ENCODE measurements at places on chromosomes 3 and 15.

GRCh38 chr3:12472000-12472610, 12.2 kb upstream of the TSEN2 start:
- no peaks in the 10 kb centered on the region for H3K36me3 ChIP-seq
- H3K27me3 ChIP-seq: peaks cover 4% of the 10 kb centered on the region

- H3K4me3 ChIP-seq: no peak overlapping the region
- no peaks in the 10 kb centered on the region for H3K36me3 ChIP-seq
- no peak overlapping the region for H3K27ac ChIP-seq
Observed at GRCh38 chr3:162998205-162998604, 1501.6 kb downstream of the OTOL1 start.

DNA sequence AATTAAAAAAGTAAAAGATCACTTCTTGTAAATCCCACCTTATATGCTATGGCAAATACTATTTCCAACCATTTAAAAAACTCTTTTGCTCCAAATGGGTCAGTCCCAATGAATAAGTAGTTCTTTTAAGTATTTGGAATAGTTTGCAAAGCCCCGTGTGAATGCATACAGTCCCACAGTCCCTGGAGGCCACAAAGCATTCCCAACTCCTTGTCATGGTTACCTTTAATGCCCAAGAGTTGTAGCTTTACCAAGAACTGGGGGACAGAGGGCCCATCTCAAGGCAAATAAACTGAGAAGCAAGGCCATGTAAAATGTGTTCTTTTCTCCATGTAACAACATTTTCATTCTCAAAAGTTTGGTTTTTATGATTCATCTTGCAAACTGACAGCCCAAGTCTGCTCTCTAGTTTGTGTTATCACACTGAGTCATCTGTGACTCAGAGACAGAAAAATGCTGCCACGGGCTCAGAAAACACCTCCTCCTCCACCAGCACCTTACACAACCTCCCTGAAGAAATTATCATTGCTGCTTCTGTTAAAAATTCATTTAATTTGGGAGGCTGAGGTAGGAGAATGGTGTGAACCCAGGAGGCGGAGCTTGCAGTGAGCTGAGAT, 336.2 kb downstream of the ERC2 start:
- H3K27ac ChIP-seq: peak overlapping the region; percentile 29
- peaks cover 42% of the 10 kb centered on the region for H3K4me1 ChIP-seq
- peaks cover under 1% of the 10 kb centered on the region for H3K36me3 ChIP-seq
- H3K4me3 ChIP-seq: no peak overlapping the region

- H3K27me3 ChIP-seq: no peaks in the 10 kb centered on the region
- no peak overlapping the region for H3K4me3 ChIP-seq
- peaks cover 6% of the 10 kb centered on the region for H3K4me1 ChIP-seq
- DNase-seq: no peak
- H3K36me3 ChIP-seq: no peaks in the 10 kb centered on the region
Observed at GRCh38 chr3:19264424-19264823, 116.1 kb downstream of the KCNH8 start.

GRCh38 chr3:15451216-15452113, 24.1 kb downstream of the EAF1 start:
- no peak for DNase-seq
- no peak overlapping the region for H3K27ac ChIP-seq
- no peaks in the 10 kb centered on the region for H3K27me3 ChIP-seq
- H3K4me1 ChIP-seq: no peaks in the 10 kb centered on the region

- H3K27ac ChIP-seq: no peak overlapping the region
- no peaks in the 10 kb centered on the region for H3K36me3 ChIP-seq
- no peak overlapping the region for H3K4me3 ChIP-seq
- peaks cover 3% of the 10 kb centered on the region for H3K27me3 ChIP-seq
Observed at GRCh38 chr3:66938338-66938963, 59.7 kb upstream of the KBTBD8 start.

GRCh38 chr15:39747326-39747725, 35.3 kb downstream of the FSIP1 start:
- no peaks in the 10 kb centered on the region for H3K36me3 ChIP-seq
- H3K27me3 ChIP-seq: no peaks in the 10 kb centered on the region
- DNase-seq: no peak
- no peak overlapping the region for H3K27ac ChIP-seq
- no peak overlapping the region for H3K4me3 ChIP-seq
- H3K4me1 ChIP-seq: no peaks in the 10 kb centered on the region

GRCh38 chr3:23837286-23837685, 31.5 kb downstream of the UBE2E1 start:
- no peak overlapping the region for H3K4me3 ChIP-seq
- DNase-seq: no peak
- H3K36me3 ChIP-seq: no peaks in the 10 kb centered on the region

DNA sequence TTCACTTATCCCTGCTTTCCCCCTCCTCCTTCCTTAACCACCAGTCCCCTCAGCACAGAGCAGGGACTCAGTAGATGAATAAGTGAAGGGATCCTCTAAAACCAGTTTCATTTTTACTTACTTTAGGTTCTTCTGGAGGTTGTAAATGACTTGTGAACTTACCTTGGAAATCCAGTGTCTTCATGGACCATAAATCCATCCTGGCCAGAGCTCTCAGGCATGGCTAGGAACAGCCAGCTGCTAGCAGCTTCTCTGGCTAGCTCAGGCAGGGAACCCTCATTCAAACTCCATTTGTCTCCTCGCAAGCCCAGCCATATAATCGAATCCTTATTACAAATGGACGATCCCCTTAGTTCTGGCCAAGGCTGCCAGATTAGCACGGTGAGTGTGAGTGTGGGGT, 78.5 kb downstream of the LRTM1 start:
- no peaks in the 10 kb centered on the region for H3K36me3 ChIP-seq
- H3K27ac ChIP-seq: no peak overlapping the region
- H3K27me3 ChIP-seq: peaks cover 26% of the 10 kb centered on the region

DNA sequence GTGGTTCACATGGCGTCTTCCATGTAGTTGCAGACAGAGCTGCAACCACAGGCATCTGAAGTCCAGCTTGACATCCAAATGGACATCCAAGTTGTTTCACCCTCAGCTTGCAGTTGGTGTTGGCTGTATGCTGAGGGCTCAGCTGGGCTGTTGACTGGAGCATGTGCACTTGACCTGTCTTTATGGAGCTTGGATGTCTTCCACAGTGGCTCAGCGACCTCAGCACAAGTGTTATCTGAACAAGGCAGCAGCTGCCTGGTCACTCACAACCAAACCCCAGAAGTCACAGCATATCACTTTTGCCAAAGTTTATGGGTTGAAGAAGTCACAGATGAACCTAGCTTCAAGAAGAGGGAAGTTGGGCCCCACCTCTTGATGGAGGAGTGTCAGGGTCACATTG, 92.9 kb downstream of the TPRA1 start:
- H3K27me3 ChIP-seq: peaks cover 3% of the 10 kb centered on the region
- no peaks in the 10 kb centered on the region for H3K36me3 ChIP-seq
- no peak for DNase-seq
- H3K27ac ChIP-seq: no peak overlapping the region
- no peak overlapping the region for H3K4me3 ChIP-seq
- H3K4me1 ChIP-seq: no peaks in the 10 kb centered on the region

- no peak overlapping the region for H3K27ac ChIP-seq
- no peaks in the 10 kb centered on the region for H3K27me3 ChIP-seq
Observed at GRCh38 chr3:15263120-15263519, 57.1 kb downstream of the CAPN7 start.

DNA sequence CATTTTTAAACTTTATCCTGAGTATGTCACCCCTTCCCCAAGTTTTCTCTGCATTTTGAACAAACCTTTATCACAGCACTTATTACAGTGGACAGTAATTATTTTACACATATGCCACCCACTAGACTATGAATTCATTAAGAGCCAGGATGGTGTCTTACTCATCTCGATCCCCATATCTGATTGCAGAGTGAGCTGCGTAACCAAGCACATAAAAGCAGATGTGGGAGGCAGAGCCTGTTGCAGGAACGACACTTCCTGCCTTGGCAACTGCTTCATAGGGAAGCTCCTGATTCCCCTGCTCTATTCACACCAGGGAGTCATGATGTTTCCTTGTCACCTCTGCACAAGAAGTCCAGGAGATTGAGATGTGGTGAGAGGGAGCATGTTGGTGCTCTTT, 91.1 kb downstream of the MINAR1 start:
- H3K36me3 ChIP-seq: no peaks in the 10 kb centered on the region
- no peak for DNase-seq
- H3K27me3 ChIP-seq: no peaks in the 10 kb centered on the region
- no peak overlapping the region for H3K27ac ChIP-seq
- peaks cover 3% of the 10 kb centered on the region for H3K4me1 ChIP-seq

DNA sequence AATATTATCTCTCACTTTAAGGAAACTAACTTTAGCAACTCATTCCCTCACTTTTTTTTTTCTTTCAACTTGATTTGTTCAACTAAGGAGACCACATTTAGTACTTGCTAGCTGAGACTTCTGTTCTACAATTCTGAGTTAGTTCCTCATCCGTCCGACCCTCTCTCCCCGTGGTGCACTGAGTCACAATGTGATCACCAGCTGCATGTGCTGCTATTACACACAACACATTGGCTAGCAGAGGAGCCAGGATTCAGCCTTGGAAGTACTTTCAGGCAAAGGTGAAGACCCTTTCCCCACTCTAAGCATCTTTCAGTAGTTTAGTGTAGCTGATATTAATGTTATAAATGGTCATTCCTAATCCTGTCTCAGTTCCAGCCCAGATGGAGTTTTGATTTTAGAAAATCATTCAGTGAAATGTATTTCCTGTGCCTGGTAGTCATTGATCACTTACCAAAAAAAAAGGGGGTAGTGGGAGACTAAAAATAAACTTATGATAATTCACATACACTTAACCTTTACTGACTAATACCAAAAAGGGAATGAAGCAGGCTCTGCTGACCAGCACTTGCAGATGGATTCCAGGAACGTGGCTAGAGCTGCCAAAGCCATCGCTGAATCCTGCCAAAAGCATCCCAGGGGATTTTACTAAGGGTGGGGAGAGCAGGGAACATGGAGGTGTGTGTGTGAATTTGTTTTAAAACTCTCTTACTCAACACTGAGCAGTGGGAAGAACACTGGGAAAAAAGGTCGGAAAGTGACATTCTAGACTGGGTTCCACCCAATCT, 424.8 kb downstream of the LPP start:
- no peaks in the 10 kb centered on the region for H3K36me3 ChIP-seq
- H3K4me1 ChIP-seq: no peaks in the 10 kb centered on the region
- H3K4me3 ChIP-seq: no peak overlapping the region
- no peaks in the 10 kb centered on the region for H3K27me3 ChIP-seq

- no peak overlapping the region for H3K4me3 ChIP-seq
- H3K4me1 ChIP-seq: peaks cover 10% of the 10 kb centered on the region
- H3K27me3 ChIP-seq: no peaks in the 10 kb centered on the region
- no peak overlapping the region for H3K27ac ChIP-seq
- DNase-seq: no peak
- no peaks in the 10 kb centered on the region for H3K36me3 ChIP-seq
Observed at GRCh38 chr15:31341496-31342195, 15.0 kb downstream of the KLF13 start.

GRCh38 chr3:32493437-32494414, 8.9 kb downstream of the CMTM6 start:
- peaks cover 6% of the 10 kb centered on the region for H3K36me3 ChIP-seq
- peaks cover 4% of the 10 kb centered on the region for H3K4me1 ChIP-seq
- H3K27me3 ChIP-seq: no peaks in the 10 kb centered on the region
- no peak overlapping the region for H3K27ac ChIP-seq
- DNase-seq: no peak
- H3K4me3 ChIP-seq: no peak overlapping the region

DNA sequence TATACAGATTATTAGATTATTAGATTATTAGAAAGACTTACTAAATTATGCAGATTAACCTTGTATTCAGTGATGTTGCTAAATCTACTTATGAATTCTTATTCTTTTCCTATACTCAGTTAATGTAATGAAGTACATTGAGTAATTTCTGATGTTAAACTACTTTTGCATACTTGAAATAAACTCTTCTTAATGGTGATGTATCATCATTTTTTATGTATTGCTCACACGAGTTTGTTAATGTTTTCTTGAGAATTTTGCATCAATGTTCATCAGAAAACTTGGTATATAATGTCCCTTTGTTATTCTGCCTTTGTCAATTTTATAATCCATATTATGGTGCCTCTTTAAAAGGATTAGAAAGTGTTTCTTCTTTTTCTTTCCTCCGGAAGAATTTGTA, 163.2 kb upstream of the COL8A1 start:
- no peaks in the 10 kb centered on the region for H3K4me1 ChIP-seq
- H3K36me3 ChIP-seq: no peaks in the 10 kb centered on the region
- DNase-seq: no peak
- H3K27ac ChIP-seq: no peak overlapping the region
- H3K27me3 ChIP-seq: no peaks in the 10 kb centered on the region

GRCh38 chr3:52524752-52525679, 8.6 kb downstream of the NT5DC2 start:
- no peak overlapping the region for H3K4me3 ChIP-seq
- peaks cover 8% of the 10 kb centered on the region for H3K36me3 ChIP-seq
- H3K4me1 ChIP-seq: no peaks in the 10 kb centered on the region
- DNase-seq: no peak
- H3K27me3 ChIP-seq: no peaks in the 10 kb centered on the region

- no peak for DNase-seq
- peaks cover 12% of the 10 kb centered on the region for H3K4me1 ChIP-seq
- no peaks in the 10 kb centered on the region for H3K27me3 ChIP-seq
- no peak overlapping the region for H3K27ac ChIP-seq
- H3K4me3 ChIP-seq: no peak overlapping the region
- H3K36me3 ChIP-seq: no peaks in the 10 kb centered on the region
Observed at GRCh38 chr15:95830281-95830680, 500.2 kb upstream of the NR2F2 start.

GRCh38 chr3:138588445-138588844, 5.6 kb downstream of the CEP70 start:
- DNase-seq: no peak
- H3K36me3 ChIP-seq: peaks cover 32% of the 10 kb centered on the region
- peaks cover 7% of the 10 kb centered on the region for H3K4me1 ChIP-seq
- H3K27me3 ChIP-seq: no peaks in the 10 kb centered on the region

DNA sequence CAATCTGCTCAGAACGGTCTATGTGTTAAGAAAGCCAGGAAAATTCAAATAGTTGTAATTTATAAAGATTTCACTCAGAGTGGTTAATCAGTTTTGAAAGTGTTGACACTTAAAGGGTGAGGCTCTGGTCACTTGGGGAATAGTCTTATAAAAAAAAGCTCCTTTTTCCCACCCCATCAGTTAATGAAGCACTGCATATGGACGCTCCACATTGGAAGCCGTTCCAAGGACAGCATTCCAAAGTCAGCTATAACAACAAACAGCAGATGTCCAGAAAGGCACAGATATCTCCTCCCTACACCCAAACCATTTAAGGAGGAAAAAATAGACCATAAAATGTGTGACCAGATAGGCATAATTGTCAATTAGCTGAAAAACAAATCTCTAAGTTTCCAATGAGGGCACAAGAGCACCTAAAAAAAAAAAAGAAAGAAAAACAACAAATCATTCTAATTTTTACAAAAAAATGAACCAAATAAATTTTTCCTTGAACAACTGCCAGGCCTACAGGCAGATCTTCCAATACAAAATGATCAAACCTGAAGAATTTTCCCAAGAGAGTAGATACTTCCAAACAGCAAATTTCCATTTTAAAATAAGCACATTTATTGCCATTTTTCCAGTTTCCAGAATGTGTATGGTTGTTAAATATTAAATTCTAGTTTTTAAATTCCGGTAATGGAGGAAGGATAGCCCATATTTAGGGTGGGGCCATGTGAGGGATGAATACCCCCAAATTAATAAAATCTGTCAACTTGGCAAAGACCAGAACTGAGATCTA, 198.3 kb downstream of the ERC2 start:
- DNase-seq: no peak
- H3K4me1 ChIP-seq: no peaks in the 10 kb centered on the region
- H3K27me3 ChIP-seq: no peaks in the 10 kb centered on the region
- H3K36me3 ChIP-seq: peaks cover 4% of the 10 kb centered on the region
